ELF-1 (cell line): ENCODE measurements at places on chromosomes 12 and 14.

DNA sequence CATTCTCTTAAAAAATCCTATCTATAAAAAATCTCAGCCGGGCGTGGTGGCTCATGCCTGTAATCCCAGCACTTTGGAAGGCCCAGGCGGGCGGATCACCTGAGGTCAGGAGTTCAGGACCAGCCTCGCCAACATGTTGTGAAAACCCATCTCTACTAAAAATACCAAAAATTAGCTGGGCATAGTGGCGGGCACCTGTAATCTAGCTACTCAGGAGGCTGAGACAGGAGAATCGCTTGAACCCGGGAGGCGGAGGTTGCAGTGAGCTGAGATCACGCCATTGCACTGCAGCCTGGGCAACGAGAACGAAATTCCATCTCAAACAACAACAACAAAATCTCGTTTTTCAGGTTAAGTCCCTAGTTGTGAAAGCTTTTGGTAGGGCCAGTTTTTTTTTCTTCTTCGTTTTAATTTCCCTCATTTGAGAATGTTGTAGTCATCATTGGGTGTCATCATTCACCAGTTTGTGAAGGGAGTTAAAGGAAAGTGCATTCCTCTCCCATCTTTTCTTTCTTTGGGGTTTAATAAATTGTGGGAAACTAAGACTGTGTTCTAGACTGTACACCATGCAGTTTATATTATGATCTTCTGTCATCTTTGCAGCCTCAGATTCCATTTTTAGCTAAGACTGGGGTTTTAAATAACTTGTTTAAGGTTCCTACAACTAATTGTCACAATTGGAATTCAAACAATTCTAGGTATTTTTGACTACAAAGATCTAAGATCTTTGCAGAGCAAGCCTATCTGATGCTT lies 23.9 kb downstream of the MDM2 start:
- DNase-seq = no peak

DNA sequence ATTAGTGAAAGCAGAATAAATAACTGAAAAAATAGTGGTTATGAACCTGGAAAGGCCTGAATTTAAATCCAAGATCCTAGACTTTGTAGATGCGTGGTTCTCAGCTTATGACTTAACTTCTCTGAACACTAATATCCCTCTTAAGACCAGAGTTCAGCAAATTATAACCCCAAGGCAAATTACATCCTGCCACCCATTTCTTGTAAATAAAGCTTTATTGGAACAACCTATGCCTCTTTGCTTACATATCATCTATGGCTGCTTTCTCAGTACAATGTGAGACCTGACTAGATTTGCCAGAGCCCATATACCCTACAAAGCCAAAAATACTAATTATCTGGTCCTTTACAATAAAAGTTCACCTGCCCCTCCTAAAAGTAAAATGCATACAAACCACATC lies 199.1 kb downstream of the MED13L start:
- DNase-seq = no peak

DNA sequence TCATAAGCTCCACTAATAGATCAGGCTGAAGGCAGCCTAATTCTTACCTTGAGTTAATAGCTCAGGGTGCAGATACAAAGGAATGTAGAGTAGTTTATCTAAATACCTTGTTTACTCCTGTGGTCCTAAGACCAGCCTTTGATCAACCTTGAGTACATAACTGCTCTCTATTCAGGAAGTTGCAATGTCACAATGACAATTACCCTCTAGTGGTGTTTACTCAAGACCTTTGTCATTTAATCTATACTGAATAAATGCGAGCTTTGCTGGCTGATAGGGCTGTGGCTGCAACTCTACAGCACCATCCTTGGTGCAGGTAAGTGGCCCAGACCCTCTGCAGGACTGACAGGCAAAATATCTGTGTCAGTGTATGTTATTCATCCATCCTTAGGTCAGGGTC lies 282.7 kb downstream of the ATXN7L3B start:
- DNase-seq = no peak

- DNase-seq = no peak
Observed at GRCh38 chr14:23324993-23325392, 3.7 kb downstream of the PABPN1 start.

DNA sequence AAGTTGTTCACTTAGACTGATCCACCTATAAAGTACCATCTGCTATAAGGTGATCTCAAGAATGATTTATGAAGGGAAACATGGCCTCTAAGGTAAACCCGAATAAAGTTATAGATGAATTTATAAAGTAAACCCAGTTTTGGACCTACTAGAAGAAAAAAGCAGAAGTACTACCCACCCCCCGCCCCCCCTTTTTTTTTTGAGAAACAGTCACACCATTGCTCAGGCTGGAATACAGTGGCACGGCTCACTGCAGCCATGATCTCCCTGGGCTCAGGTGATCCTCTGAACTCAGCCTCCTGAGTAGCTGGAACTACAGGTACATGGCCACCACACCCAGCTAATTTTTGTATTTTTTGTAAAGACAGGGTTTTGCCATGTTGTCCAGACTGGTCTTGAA lies 3.9 kb downstream of the ENTPD5 start:
- DNase-seq = no peak

- no peak for DNase-seq
Observed at GRCh38 chr12:86261578-86261977, 5.4 kb upstream of the MGAT4C start.

DNA sequence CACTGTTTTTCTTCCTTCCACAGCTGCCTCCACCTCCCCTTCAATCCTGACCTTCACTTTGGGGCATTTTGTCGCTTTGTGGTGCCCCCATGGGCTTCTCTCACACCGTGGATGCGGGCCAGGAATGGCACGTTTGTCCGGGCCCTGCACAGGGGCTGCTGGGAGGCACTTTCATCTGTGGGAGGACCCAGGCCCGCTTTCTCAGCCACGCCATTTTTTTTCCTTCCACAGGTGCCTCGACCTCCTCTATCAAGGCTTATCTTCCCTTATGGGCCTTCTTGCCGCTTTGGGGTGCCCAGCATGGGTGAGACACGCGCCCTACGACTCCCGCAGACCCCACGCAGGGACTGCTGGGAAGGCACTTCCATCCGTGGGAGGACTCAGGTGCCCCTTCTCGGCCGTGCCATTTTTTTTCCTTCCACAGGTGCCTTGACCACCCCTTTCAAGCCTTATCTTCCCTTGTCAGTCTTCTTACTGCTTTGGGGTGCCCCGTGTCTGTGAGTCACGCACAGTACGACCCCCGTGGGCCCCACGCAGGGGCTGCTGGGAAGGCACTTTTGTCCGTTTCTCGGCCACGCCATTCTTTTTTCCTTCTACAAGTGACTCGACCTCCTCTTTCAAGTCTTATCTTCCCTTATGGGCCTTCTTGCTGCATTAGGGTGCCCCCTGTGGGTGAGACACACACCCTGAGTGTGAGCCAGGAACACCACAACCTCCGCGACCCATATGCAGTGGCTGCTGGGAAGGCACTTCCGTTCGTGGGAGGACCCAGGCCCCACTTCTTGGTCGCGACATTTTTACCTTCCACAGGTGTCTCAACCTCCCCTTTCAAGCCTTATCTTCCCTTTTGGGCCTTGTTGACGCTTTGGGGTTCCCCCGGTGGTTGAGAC lies 270.7 kb downstream of the ALG10 start:
- peak; percentile 30 for DNase-seq

DNA sequence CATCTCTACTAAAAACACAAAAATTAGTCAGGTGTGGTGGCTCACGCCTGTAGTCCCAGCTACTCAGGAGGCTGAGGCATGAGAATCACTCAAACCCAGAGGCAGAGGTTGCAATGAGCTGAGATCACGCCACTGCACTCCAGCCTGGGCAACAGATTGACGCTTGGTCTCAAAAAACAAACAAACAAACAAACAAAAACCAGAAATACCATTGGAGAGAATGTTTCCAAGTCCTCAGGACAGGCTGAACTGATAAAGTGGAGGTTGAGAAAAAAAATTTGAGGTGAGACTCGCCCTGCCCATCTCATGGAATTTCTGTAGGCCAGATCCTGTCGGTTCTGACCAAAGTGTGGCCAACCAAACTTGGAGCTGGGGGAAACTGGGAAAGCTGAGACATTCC lies 30.6 kb upstream of the NFYB start:
- no peak for DNase-seq

DNA sequence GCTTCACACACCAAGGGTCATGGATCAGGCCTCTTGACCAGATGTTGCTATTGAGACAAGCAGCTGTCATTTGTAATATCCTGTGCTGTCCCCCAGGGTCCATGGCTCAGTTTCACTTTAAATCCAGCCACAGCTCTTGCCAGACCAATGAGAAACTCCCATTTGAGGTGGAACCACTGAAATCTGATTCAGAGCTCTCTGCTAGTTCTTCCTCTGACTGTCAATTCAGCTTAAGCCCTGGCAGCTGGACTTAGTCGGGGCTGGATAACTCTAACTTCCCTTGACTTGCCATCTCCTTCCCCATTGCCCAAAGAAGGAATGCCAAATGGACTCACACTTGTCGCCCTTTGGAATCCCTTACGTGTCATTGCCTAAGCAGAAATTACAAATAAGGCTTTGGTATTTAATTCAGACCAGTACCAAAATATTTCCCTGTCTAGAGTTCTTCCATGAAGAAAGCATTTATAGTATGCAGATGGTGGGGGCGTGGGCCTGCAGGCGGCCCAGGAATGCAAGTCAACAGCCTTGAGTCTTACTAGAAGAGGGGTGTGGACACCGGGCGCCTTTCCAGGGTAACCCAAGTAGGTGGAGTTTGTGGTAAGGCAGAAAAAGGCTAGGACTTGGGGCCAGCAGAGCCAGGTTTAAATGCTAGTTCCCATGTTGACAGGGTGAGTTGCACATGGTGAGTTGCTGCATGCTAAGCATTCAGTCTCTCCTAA lies 96.9 kb upstream of the TMPO start:
- peak; percentile 72 for DNase-seq

DNA sequence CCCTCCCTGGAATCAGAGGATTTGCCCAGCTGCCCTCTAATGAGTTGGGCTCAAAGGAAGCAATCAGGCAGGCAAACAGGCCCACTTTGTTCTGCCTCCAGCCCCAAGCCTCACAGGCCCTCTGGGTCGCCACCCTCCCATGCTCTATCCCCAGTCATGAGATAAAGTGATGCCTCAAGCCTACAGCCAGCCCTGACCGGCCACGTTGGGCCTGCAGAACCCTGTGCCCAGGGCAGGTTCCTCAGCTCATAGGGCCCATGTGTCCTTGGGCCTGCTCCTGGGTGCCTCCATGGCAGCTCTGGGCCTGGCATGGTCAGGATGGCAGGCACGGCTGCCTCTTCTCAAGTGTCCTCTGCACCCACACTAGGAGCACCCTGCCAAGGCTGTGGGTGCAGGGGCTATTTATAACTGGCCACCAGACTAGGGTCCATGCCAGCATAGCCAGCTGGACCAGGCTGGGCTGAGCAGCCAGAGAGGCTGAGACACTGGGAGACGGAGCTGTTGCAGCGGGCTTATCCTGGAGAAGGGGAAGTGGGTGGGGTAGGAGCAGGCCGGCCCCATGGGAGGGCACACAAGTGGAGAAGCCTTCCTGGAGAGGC lies 20.2 kb downstream of the HDAC7 start:
- DNase-seq = no peak

- no peak for DNase-seq
Observed at GRCh38 chr12:111664961-111665865, 20.5 kb downstream of the BRAP start.

- no peak for DNase-seq
Observed at GRCh38 chr12:27052742-27053141, 29.6 kb downstream of the C12orf71 start.

DNA sequence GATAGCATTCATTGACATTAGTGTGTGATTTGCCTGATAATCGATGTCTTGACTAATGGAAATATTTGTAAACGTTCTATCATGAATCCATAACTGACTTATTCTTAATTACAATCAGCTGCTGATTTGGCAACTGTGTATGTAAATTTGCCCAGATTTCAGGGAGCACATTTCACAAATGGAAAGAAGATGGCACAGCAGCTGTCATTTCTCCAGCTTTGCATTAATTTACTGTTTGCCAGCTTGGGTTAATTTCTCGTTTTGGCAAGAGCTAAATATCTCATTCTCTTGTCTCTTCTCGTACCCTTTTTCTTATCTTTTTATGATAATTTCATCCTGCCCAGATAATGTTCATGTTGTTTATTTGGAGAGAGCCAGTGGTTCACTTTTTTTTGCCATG lies 22.9 kb downstream of the TDP1 start:
- no peak for DNase-seq

GRCh38 chr14:61860294-61860918 lies 98.2 kb downstream of the SNAPC1 start:
- DNase-seq = peak; percentile 45

GRCh38 chr12:2287151-2287550 lies 234.4 kb downstream of the CACNA1C start:
- no peak for DNase-seq

- DNase-seq = peak; percentile 80
Observed at GRCh38 chr12:112005419-112006395, 7.3 kb downstream of the TMEM116 start.

- no peak for DNase-seq
Observed at GRCh38 chr14:30995689-30996088, 29.8 kb upstream of the AP4S1 start.

DNA sequence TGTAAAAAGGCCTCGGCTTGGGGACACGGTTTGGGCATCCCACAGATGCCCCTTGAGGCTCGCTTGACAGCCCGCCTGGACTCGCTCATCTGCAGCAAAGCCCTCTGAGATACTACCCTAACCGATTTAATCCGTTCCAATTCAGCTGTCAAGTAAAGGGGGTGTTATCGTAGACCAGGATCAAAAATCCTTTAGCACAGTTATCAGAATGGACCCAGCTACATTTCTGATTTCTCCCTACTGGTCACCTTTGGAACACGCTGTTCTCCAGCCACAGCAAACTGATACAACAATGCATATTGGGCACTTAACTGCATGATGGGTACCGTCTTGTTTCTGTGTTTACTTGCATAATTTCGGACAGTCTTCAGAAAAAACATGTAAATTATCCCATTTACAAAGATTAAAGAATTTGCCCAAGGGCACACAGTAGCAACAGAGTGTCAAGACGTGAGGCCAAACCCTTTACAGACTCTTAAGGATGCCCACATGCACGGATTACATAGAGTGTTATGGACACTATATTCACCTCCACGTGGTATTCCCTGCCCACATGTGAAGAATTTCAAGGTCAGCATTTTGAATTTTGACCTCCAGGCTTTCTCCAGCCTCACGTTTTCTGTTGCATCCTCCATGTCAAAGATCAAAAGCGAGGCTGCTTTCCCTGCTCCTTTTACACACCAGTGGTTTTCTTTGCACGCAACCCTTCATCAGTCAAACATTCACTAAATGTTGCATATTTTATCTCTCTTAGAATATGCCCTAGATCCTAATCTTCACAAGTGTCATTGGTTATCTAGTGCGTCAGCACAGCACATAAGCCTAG lies 3.2 kb upstream of the DUSP6 start:
- no peak for DNase-seq

DNA sequence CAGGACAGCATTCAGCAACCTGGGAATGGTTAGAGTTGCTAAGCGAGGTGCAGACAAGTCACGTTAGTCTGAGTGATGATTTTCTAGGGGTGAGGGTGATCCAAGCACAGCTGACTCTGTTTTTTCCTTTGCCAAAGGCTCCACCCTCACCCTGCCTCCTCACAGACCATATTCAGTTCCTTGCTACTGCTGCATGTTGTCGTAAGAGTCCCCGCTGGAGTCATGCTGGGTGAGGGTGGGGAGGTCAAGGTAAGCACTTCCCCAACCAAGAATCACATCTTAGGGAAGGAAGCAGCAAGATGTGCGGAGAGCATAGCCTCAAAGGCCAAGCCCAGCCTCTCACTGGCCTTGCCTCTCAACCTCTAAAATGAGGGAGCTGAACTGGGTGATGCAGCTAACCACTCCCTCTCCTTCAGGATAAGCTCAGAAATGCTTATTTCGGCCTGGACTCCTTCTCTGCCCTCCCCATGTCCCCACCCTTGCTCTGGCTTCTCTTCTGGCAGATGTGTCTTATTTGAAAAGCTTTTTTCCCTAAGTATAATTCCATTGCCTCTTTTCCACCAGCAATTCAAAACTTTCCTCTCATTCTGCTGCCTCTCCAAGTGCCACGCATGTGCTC lies 66.9 kb upstream of the ACTN1 start:
- no peak for DNase-seq
